Stimulated activated CD4-positive, alpha-beta T cell treated with anti-CD3 and anti-CD28 coated beads, TNF-alpha, amount 100 ng/mL, for 24 hours (primary cell): ENCODE measurements at places on chromosomes 13 and 19.
A peak's percentile ranks its signal among the peaks of the same experiment; 100 is the strongest.

DNA sequence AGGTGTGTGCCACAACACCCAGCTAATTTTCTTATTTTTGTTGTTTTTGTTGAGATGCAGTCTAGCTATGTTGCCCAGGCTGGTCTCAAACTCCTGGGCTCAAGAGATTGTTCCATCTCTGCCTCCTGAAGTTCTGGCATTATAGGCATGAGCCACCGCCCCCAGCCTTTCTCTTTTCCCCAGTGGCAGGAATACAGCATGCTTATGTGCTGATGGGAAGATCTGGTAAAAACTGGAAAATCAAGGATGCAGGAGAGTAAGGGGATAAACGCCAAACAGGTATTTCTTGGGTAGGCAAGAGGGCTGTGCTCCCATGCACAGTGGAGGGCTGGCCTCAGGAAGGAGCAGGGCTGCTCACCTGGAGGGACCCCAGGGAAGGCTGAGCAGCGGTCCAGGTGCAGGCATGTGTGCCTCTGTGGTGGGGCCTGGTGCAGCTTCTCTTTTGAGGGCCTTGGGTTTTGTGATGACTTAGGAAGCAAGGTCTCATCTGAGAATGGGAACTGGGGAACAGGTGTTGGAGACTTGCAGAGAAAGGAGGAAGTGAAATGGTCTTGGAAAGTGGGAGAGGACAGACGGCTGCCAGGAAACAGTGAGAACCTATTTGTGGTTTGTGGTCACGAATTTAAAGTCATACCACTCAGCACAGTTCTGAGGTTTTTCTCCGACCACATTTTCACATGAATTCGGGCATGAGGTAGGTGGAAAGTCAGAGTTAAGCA lies 106.5 kb downstream of the TEX26 start:
- no peak for DNase-seq

DNA sequence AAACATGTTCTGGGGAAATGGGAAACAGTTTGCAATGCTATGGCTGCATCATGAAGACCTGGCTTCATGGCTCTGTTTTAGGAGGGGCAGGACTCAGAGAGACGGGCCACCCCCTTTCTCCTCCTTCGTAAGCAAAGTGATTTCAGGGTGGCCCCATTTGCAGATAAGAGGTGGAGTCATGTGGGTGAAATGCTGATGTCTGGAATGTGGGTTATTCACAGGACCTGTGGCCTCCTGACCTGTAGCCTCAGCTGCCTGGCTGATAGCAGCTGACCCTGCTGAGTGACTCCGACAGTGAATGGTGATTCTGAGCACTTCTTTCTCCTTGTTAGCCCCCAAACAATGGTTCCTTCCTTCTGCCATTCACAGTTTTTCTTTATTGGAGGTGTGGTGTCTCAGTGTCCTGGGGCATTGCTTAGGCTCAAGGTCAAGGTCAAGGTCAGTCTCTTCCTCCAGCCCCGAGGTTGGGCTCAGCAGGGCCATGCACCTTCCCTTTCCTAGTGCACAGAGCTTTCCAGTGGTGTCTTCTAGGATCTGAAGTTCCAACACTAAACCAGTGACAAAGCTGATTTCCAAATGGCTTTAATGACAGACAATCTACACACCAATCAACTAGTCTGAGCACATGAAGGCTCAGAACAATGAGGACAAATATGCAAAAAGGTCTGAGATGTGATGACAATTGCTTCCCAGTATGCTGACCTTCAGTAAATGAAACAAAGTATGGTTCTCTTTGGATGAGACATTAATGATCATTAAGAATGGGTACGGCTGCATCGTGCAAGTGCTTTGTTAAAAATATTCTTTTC lies 49.6 kb upstream of the ANKRD10 start:
- DNase-seq = no peak

DNA sequence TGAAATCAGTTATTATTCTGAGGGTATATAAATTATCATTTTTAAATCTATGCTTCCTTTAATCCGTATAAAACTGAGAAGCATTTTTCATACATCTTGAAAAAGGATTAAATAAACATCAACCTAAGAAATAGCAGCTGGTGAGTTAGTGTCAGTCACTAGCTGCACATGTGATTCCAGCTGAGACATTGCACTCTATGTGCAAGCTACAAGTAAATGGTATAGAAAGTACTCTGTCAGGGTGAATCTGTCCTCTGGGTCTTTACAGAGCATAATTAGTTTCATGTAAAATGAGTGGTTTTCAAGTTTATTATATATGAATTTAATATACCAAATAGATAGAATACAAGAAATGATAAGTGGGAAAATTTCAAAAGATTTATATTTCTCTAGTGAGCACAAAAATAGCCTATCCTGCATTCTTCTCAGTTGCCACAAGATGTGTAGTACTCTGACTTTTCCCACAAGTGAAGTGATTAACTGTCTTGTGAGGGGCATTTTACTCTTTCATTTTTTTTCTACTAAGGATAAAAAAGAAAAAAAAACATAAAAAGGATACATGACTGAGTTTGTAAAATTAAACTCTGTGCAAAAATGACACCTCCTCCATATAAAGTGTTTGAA lies 1372.1 kb downstream of the PCDH9 start:
- DNase-seq = no peak

DNA sequence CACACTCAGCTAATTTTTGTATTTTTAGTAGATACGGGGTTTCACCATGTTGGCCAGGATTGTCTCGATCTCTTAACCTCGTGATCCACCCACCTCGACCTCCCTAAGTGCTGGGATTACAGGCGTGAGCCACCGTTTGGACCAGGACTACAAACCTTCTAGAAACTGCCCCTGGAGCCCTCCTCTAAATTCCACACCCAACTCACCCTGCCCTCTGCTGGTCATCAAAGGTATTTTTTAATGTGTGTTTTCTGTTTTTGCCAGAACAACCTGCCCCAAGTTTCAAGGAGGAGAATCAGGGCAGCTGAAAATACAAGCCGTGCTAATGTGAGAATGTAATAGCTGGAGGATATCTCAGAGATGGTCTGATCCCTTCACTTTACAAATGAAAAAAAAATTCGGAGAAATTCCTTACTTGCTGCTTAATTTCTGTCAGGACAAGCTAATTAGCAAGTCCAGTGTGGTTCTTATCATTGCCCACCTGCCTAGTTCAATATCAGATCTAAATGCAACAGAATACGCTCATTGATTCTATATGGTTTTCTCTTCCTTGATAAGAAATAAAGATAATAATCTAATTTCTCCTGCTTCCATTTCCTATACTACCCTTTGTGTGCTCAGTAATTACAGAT lies 4.1 kb downstream of the ATP8A2 start:
- DNase-seq = no peak

DNA sequence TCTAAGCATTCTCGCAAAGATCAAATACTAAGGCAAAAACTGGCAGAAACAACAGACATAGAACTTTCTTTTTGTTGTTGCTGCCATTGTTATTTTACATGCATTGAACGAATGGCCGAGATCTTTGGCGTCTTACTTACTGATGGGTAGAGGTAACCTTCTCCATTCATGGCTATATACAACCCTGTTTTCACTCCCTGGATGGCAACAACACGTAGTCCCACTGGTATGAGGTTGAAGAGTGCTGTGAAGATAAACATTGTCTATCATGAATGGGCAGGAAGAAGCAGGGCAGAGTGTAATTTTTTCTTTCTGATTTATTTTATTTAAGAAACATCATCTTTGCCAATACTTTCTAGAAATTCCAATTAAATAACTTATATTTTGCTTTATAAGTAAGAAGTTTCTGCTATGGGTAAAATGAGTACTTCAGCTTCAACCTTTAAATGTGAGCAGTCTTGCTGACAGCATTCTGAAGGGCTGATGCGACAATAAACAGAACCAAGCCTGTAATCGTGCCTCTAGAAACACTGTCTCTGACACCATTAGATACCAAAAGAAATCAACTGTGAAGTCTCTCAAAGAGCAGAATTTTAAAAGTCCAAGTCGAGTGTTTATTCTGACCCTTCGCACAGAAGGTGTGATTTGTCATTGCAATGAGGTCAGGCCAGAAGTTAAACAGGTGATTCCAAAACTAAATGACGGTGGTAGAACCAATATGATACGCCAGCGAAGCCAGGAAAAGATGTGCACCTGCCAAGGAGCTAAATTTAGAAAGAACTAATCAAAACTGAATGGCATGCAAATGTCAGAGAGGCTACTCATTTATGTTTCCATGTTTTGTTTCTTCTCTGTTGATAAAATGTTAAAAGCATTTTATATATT lies 416.4 kb downstream of the ITGBL1 start:
- DNase-seq = no peak

DNA sequence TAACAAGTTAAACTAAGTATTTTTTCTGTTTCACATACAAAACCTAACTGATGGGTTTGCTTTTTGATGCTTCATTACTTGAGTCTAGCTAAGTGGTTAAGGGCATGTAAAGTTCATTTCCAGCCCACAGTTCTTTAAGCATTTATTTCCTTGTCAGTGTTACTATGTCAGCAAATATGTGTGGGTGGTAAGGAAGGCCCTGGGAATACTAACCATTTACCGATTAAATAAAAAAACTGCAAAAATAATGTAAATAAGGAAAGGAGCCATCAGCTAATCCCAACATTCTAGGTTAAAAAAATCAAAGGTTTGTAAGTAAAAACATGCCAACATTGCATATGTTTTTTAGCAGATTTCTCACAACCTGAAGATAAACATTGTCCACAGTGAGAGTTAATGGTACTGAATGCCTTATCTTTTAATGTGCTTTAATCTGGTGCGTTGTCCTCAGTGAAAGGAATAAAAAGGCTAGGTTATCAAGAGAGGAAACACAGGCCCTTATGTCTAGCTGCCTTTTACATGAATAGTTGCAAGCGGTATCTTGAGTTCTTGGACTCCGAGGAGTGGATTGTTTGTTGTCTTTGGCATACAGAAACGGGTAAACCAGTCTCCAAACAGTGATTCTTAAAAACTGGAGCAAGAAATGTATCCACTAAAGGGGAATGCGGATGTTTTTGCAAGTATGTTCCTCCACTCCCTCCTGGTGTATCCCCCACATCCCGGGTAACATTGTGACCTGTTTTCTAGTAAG lies 949.6 kb upstream of the SLC10A2 start:
- no peak for DNase-seq

DNA sequence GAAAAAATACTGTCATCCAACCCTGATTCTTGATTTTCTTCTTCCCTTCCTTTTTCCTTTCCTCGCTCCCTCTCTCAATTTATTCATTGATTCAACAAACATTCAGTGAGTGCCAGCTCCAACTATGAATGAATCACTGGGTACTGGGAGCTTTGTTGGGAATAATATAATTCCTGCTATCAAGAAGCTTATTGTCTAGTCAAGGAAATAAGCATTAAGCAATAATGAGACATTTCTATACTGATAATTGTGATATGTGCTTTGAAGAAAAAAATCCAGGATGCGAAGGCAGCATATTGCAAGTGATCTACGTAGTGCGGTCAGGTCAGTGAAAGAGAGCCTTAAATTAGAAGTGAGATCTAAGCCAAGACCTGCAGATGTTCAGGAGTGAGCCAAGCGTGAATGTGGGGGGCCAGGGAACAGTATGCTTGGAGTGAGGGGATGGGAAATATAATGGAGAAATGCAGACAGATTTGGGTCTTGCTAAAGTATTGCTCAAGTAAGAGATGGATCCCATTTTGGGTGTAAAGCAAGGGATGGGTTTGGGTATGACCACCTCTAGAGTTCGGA lies 253.5 kb downstream of the LHFPL6 start:
- DNase-seq = no peak

DNA sequence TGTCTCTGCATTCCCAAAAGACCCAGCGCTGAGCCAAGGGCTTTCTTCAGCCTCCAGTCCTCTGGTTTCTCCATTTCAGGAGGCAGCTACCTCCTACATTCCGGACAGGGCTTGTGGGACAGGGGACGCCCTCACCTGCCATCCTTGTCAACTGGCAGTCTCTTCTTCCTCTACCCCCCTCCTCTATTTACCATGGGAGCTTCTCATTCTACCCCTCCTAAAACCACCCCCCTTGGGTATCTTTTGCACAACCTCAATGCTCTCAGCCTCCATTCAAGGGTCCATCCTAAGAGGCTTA lies 43.8 kb downstream of the ZNF93 start:
- no peak for DNase-seq

DNA sequence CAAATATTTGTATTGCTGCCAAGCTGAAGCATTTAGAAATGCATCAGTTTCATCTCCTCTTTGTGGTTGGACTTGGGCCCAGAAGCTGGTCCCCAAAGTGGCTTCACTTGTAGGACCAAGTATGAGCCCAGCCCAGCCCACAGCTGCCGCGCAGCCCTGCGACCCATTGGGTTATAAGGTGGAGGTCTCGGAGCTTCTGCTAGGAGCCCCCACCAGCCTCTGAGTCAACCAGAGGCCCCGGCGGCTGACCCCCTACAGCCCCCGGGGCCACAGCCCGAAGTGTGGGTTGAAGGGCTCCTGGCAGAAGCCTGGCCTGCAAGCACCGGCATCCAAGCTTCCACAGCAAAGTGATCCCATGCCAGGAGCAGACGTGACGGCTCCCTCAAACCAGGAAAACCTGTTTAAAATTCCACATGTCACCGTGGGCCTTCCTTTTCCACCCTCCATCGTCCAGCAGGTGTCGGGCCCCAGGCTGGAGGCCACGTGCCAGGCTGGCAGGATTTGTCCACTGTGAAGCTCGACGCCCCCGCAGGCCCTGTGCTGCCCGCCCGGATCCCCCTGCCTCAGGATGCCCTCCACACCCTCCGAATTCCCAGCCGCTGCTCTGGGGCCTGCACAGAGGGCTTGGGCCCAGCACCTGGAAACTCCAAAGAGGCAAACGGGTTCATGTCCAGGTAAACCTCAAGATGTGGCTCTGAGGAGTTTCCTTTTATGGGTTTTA lies 54.7 kb downstream of the C13orf46 start:
- DNase-seq = no peak

GRCh38 chr13:73194310-73194709 lies 135.5 kb downstream of the KLF5 start:
- DNase-seq = no peak

- DNase-seq = peak; percentile 79
Measured at GRCh38 chr19:12884926-12885748, 1.9 kb downstream of the KLF1 start.

DNA sequence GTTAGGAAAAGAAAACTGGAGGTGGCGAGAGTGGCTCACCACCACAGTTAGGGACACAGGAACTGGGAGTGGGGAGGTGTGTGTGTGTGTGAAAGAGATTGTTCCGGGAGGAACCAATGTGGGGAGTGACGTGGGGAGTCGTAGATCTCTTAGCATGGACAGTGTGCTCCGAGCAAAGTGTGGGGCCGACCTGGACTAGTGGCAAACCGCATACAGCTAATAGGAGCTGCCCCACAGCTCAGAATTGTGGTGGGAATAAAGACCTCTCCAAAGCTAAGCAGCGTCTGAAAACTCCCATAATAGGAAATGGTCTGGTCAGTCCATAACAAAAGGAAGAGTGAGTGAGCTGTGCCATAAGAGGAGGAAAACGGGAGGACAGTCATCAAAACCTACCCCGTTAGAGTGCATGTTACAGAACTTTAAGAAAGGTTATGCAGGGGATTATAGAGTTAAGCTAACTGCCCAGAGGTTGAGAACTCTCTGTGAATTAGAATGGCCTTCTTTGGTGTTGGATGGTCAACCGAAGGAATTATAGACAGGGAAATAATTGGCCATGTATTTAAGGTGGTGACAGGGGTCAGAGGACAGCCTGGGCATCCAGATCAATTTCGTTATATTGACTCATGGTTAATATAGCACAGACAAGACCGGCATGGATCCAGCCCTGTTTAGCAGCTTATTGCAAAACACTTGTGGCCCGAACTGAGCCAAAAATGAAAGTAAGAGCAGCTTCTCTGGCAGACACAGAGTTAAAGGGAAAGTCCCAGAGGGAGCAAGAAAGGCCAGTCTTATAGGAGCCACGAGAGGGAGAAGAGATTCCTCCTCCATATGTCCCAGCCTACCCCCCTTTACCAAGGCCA lies 8.9 kb upstream of the SLC15A1 start:
- no peak for DNase-seq
